ENCODE measurements at places on chromosomes 2 and 18.

- DNase-seq = no peak
Measured at GRCh38 chr2:156322051-156322685, 10.4 kb downstream of the NR4A2 start.

DNA sequence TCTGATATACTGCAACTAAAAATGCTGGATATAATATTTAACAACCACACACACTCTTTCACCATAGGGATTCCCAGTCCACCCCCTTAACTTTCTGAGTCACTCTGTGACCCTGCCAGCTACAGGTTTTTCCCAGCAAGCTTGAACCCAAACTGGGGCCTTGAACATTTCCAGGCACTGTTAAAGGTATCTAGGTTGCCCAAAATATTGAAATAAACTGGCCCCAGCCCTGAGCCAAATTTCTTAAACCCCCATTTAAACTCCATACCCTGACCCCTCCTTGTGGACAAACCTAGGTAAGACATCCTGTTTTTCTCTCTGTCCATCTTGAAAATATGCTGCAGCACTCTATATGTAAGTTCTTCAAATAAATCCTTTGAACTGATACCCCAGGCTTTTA is 19.7 kb upstream of the DCTN1 start:
- no peak for DNase-seq

- DNase-seq = no peak
Measured at GRCh38 chr2:213162516-213163118, 11.2 kb upstream of the IKZF2 start.

DNA sequence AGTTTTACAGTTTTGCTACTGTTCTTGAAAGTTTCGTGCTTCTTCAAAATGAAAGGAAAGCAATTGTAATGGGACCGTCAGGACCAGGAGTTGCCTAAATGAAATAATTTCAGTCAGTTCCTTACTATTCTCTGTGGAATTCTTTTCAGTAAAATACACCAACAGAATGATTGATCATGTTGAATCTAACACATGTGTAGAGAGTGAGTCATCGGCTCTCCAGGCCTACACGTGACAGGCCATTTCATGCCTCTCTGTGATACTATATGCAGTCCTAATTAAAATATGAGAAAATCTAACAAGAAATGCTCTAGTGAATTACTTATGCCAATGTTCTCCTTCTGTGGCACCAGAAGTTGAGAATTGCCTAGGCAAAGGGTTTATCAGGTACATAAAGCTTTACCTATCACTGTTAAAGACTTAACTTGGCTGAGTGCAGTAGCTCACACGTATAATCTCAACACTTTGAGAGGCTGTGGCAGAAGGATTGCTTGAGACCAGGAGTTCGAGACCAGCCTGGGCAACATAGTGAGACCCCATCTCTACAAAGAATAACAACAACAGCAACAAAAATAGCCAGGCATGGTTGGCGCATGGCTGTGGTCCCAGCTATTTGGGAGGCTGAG is 199.4 kb downstream of the LRRTM1 start:
- DNase-seq = no peak

DNA sequence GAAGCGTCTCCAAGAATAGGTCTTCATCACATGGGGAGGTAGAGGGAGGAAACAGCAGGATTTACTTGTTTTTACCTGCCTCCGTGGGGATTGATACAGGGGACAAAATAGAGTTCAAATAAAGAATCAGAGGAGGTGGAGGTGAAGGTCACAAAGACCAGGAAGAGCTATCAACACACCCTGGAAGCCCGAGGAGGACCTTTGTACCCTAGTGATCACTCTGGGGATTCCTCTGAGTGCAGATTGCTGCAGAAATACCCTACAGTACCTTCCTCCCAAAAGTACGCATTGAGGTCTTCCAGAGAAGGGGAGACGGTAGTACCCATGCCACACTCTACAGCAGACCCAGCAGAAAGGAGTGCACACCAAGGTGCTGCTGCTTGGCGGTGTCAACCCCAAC is 44.9 kb downstream of the OSR1 start:
- DNase-seq = no peak

DNA sequence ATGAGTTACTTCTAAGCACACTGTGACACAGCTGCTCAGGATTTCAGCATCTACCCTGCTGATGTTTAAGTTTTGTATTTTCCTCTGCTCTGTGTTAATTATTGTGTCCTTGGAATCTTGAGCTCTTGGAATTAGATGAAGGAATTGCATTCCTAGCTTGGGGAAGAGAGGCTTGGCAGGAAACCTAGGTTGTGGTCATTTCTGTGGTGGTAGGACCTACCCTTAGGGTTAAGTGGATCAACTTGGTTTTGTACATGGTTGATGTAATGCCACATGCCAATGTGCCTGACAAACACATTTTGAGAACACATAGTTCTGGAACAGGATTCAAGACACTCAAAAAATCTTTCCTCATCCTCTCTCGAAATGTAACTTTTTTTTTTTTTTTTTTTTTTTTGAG is 264.5 kb upstream of the MEX3C start:
- DNase-seq = no peak

Measured in kidney epithelial cell (primary cell).